Type B pancreatic cell (in vitro differentiated cells): ENCODE measurements at places on chromosomes 2 and 18. TPM values are rescaled to one million over a fixed set of nuclear protein-coding genes. Genes with fewer than 3 reads are reported as not detected.
A peak's percentile ranks its signal among the peaks of the same experiment; 100 is the strongest.

AQP4 gene
- total RNA-seq = 1.6 and 2.8 TPM in 2 replicates

GPR75 gene
- total RNA-seq = 2.3 and 4.1 TPM in 2 replicates

RABL2A gene
- 30.7 and 47.0 TPM in 2 replicates for total RNA-seq

GRCh38 chr2:151576080-151576479 lies 158.2 kb downstream of the NEB start:
- no peaks in the 10 kb centered on the region for H3K36me3 ChIP-seq
- no peak for DNase-seq
- H3K27me3 ChIP-seq = no peaks in the 10 kb centered on the region
- H3K4me3 ChIP-seq = no peak overlapping the region
- H3K4me1 ChIP-seq = no peaks in the 10 kb centered on the region

GRCh38 chr2:170739048-170739447 lies 23.9 kb downstream of the SP5 start:
- no peaks in the 10 kb centered on the region for H3K4me1 ChIP-seq
- DNase-seq = no peak
- no peak overlapping the region for H3K27ac ChIP-seq
- no peaks in the 10 kb centered on the region for H3K36me3 ChIP-seq

DNA sequence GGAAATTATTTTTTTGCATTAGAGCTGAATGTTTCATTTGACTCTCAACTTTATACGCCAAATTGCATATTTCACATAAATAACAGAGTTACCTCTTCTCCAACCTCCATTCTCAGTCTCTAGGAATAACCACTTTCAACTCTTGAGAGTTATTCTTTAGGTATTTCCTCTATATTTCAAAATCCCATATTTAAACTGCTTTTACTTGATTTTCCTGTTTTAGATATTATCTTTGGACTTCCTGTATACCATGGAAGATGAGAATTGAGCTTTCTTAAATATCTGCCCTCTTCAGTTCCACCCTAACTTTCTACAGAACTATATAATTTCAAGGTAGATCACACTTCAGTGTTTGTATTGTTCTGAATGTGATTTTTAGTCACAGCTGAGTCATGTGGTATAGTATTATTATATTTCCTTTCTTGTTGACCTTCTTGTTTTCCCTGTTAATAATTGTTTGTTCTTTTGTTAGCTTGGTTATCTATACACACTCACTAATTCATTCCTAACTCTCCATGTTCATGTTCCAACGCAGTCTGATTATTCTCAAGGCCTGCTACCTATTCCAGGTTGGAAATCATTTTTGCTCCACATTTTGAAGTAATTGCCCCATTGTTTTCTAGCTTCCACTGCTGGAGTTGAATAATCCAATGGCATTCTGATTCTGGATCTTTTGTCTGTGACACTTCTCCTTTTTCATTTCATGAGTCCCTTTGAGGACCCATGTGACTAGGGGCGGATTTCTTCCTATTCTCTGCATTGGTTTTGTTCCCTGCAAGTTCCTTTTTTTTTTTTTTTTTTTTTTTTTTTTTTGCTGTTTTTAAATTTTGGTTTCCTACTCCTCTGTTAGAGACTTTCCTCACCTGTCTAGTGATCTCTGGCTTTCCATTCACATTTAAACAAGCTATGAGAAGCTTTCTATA lies 156.8 kb upstream of the RBMS1 start:
- H3K27me3 ChIP-seq = no peaks in the 10 kb centered on the region
- H3K27ac ChIP-seq = peak overlapping the region; percentile 60
- H3K4me1 ChIP-seq = peaks cover 11% of the 10 kb centered on the region
- no peak overlapping the region for H3K4me3 ChIP-seq
- no peaks in the 10 kb centered on the region for H3K36me3 ChIP-seq
- DNase-seq = no peak

GRCh38 chr2:23435250-23436035 lies 50.5 kb downstream of the KLHL29 start:
- peaks cover 16% of the 10 kb centered on the region for H3K4me1 ChIP-seq
- DNase-seq = peak; percentile 10
- no peaks in the 10 kb centered on the region for H3K36me3 ChIP-seq
- no peak overlapping the region for H3K4me3 ChIP-seq
- H3K27me3 ChIP-seq = no peaks in the 10 kb centered on the region

DNA sequence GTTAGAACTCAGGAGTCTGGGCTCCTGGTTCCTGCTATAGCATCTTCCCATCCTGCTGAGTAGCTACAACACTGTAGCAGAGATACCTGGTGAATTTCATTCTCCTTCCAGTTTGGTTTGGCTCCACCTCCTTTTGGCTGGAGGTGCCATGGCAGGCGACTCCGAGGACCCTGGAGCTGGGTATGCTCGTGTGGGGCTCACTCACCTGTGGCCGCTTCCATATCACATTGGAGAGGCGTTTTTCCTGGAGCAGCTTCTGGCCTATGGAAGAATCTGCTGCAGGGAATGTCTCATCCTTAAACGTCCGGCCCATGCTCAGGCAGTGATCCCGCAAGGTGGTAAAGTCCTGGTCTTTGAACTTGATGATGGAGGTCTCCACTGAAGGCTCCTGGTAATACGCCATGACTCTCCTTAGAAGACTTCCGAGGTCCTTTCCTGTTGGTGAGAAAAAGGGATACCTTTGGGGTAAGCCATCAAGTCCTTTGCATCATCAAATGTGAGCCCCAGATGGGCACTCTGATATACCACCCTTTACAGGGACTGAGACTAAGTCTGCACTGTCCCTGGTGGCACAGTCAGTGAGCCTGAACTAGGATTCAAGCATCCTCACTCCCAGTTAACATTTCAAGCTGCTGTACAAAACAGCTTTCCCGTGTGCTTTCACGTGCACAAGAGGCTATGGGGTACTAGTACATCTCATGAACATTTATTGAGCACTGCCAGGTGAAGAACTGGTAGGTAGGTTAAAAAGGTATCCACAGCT lies 20.1 kb downstream of the CAPN13 start:
- H3K4me3 ChIP-seq = no peak overlapping the region
- peak; percentile 42 for DNase-seq
- H3K27ac ChIP-seq = no peak overlapping the region
- no peaks in the 10 kb centered on the region for H3K4me1 ChIP-seq
- H3K27me3 ChIP-seq = peaks cover 25% of the 10 kb centered on the region

DNA sequence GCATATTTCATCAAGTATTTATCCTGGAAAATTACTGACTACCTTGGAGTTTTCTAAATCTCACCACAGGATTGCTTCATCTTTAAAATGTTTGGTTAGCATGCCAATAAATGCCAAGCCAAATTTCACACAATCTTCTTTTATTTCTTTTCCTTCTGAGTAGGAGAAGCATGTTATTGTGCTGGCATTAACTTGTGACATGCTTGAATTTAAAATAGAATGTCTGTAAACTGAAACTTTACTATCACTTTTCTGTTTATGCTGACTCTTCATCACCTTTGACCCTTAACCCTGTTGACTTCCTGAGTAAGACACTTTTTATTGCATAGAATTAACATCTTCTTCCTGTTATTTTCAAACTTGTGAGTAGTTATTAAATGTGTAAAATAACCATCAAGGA lies 56.2 kb upstream of the LRRTM4 start:
- H3K27ac ChIP-seq = no peak overlapping the region
- H3K4me3 ChIP-seq = no peak overlapping the region
- H3K4me1 ChIP-seq = no peaks in the 10 kb centered on the region
- H3K36me3 ChIP-seq = no peaks in the 10 kb centered on the region
- DNase-seq = no peak

- H3K27me3 ChIP-seq = peaks cover 6% of the 10 kb centered on the region
- H3K27ac ChIP-seq = peak overlapping the region; percentile 33
- H3K4me1 ChIP-seq = peaks cover 20% of the 10 kb centered on the region
- no peak overlapping the region for H3K4me3 ChIP-seq
- no peaks in the 10 kb centered on the region for H3K36me3 ChIP-seq
- no peak for DNase-seq
Measured at GRCh38 chr2:177908182-177908581, 164.4 kb downstream of the PDE11A start.

- no peaks in the 10 kb centered on the region for H3K27me3 ChIP-seq
- no peaks in the 10 kb centered on the region for H3K36me3 ChIP-seq
- no peak for DNase-seq
Measured at GRCh38 chr2:8189316-8189715, 492.5 kb upstream of the ID2 start.

DNA sequence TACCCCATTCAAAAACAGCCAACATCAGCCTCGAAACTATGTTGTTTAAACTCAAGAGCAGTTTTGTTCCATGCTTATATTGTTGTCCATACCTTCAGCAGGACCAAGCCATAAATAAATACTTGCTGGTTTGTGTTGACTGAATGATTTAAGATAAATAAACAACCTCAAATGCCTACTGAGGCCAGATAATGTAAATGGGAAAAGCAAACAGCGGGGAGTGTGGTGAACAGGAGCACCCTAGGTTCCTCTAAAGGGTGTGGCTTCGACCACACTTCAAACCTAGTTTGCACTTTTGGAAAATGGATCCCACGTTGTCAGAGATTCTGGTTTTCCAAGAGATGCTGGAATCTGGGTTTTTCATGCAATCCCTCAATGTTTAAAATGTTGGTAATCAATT lies 1.7 kb upstream of the PMAIP1 start:
- H3K4me1 ChIP-seq = peaks cover 30% of the 10 kb centered on the region
- no peak for DNase-seq
- H3K36me3 ChIP-seq = peaks cover 12% of the 10 kb centered on the region
- H3K4me3 ChIP-seq = peak overlapping the region; percentile 94
- no peak overlapping the region for H3K27ac ChIP-seq
